ENCODE measurements at places on chromosomes 11 and 22.

DNA sequence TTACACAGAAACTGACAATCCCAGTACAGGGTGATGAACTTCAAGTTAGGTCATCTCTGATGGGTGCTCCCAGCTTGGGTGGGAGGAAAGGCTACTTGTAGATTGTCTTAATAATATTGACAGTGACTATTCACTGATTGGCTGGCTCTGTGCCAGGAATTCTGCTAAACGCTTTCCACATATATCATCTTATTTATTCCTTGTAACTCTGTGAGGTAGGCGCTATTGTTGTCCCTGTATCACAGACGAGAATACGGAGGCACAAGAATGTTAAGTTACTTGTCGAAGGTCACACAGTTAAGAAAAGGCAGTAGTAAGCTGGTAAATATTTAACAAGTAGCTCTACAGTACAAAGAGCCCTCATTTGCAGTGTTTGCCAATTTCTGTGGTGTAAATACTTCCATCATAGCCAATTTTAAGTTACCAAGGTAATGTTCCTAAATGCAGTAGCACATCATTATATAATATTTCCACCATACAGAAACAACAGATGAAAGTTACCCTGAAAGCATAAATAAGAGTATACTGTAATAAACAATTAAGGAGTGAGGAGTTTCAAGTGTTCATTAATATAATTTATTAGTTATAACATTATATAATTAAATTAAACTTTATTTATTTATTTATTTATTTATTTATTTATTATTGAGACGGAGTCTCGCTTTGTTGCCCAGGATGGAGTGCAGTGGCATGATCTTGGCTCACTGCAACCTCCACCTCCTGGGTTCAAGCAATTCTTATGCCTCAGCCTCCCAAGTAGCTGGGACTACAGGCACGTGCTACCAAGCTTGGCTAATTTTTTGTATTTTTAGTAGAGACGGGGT is 11.5 kb upstream of the TIMP3 start:
- DNase-seq = no peak

GRCh38 chr11:106305458-106305857 is 228.0 kb downstream of the AASDHPPT start:
- no peak for DNase-seq

- no peak for DNase-seq
Observed at GRCh38 chr11:70109006-70109405, 30.9 kb downstream of the ANO1 start.

DNA sequence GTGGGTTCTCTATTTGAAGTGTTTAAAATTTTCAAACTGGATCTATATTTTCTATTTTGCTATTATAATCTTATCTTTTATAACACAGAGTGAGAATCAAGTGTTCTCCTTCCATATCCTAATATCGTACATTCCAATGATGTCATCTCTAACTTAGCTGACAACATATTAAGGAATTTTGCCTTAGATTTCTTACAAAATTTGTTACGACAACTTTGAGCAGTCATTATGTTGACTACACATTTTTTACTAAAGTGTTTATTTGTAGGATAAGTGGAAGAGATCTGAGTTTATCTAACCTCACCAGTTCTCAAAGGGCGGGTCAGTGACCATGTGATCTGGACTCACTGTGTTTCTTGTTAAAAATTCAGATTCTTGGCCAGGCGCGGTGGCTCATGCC is 12.7 kb downstream of the BTG4 start:
- DNase-seq = no peak

DNA sequence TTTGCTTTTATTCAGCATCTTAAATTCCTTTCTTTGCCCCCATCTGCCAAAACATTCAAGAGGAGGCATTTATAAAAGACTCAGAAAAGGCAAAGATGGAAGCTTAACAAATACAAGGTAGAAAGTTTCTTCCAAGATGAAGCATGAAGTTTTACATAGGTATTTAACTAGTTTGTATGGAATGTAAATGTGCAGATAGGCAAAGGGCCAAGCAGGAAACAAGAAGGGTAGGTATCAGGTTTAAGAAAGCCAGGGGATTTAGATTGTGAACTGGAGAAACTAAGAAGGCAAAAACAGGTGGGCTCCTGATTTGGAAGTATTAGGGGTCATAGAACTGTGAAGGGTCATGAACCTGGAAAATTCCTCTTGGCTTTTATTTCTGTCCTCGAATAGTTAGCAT is 62.6 kb downstream of the PPP2R1B start:
- DNase-seq = no peak

DNA sequence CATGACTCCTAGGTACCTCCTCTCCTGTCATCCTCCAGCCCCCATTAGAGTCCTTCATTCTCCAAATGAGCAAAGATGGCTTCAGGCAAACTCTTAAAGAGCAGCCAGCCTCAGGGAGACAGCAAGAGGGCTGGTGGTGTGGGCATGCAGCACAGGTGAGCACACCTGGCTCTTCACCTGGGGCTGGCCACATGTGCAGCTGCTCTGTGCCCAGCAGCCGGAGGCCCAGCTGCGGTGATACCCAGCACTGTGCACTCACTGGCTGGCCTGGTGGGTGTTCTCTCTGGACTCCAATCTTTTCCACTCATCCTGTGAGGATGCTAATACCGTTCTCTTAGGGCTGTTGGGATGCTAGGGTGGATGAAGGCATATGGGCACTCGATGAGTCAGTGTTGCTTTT is 106.1 kb upstream of the PARVA start:
- no peak for DNase-seq
